ENCODE measurements at places on chromosomes 7 and 10. TPM values are rescaled to one million over a fixed set of nuclear protein-coding genes. Genes with fewer than 3 reads are reported as not detected.

- peak overlapping the region; percentile 95 for H3K4me3 ChIP-seq
- DNase-seq, result no peak
- peaks cover 12% of the 10 kb centered on the region for H3K36me3 ChIP-seq
- peak overlapping the region; percentile 90 for H3K27ac ChIP-seq
Observed at GRCh38 chr10:6164271-6165095, 38.2 kb upstream of the PFKFB3 start.

GRCh38 chr7:53657586-53657985 is 622.2 kb downstream of the POM121L12 start:
- DNase-seq, result no peak
- no peaks in the 10 kb centered on the region for H3K36me3 ChIP-seq
- H3K4me1 ChIP-seq, result no peaks in the 10 kb centered on the region
- H3K27me3 ChIP-seq, result no peaks in the 10 kb centered on the region
- H3K4me3 ChIP-seq, result no peak overlapping the region
- no peak overlapping the region for H3K27ac ChIP-seq

DNA sequence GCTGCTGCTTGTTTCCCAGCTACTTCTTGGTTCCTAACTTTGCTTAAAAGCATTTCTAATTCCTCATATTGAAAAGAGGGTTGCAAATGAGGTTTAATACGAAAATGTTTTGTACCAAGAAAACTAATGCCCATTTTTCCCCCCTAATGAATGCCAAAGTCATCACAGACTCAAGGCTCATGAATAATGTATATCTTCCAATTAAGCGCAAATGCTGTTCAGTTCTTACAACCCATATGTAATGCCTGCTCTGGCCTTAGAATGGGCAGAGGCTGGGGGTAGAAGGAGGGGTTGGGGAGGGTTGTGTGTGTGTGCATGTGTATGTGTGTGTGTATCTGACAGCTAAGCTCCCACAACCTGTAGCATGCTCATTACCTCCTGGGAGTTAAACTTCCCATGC is 901.7 kb downstream of the KCNMA1 start:
- H3K27me3 ChIP-seq, result peaks cover 2% of the 10 kb centered on the region
- H3K4me1 ChIP-seq, result no peaks in the 10 kb centered on the region
- DNase-seq, result no peak
- H3K36me3 ChIP-seq, result no peaks in the 10 kb centered on the region
- H3K4me3 ChIP-seq, result no peak overlapping the region

DNA sequence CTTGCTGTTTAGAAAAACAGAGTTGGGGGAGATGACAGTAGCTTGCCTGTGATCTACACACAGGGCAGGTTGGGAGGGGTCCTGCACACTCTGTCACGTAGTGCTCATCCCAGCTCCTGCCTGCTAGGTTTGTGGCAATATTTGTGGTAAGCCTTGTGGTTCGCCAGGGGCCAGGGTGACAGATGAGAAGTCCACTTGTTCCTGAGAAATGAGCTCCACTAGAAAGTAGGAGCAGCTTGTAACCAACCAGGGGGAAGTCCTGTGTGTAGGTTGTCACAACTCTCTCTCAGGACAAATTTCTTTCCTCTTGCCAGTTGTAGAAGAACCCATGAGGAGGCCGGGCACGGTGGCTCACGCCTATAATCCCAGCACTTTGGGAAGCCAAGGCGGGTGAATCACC is 147.0 kb downstream of the TCF7L2 start:
- H3K27ac ChIP-seq, result no peak overlapping the region
- H3K36me3 ChIP-seq, result peaks cover 44% of the 10 kb centered on the region
- peaks cover 35% of the 10 kb centered on the region for H3K4me1 ChIP-seq
- H3K27me3 ChIP-seq, result peaks cover 4% of the 10 kb centered on the region

DNA sequence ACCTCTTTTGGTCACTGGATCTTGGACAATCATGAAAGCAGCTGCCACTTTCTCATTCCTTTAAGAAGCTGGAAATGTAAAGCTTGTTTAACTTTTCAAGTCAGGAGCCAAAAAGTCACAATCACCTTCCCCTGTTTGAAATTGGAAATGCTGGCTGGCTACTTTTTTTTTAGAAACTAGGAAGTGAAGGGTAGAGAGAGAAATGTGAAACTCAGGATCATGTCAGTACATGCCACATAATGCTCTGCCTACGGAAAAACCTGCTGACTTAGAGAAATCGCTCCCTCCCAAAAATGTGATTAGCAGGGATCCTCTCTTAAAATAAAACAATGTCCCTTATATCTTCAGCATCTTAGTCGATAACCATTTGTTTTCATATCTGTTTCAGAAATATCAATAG is 188.4 kb upstream of the C7orf33 start:
- H3K27ac ChIP-seq, result no peak overlapping the region
- no peaks in the 10 kb centered on the region for H3K27me3 ChIP-seq
- no peak overlapping the region for H3K4me3 ChIP-seq
- no peaks in the 10 kb centered on the region for H3K36me3 ChIP-seq
- no peaks in the 10 kb centered on the region for H3K4me1 ChIP-seq

DNA sequence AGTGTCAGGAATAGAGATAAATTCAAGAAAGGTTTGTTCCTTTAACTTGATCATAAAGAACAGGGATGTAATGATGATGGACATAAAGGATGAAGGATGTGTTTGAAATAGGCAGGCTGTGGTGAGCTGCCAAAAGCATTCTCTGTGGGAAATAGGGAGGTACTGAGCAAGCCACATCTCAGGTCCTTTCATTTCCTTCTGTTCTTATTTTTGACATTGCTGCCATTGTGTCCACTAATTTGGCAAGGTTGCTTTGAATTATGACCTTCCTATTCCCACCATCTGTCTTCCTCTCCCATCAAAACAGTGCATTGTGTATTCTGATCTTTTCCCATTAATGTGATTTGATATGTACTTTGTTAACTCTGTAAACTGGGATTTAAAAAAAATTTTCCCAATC is 9.4 kb downstream of the SCRN1 start:
- H3K27ac ChIP-seq, result no peak overlapping the region
- no peak for DNase-seq
- peaks cover 48% of the 10 kb centered on the region for H3K4me1 ChIP-seq
- H3K36me3 ChIP-seq, result peaks cover 14% of the 10 kb centered on the region
- no peak overlapping the region for H3K4me3 ChIP-seq

- H3K4me1 ChIP-seq, result peaks cover 33% of the 10 kb centered on the region
- peak overlapping the region; percentile 42 for H3K27ac ChIP-seq
- H3K27me3 ChIP-seq, result peaks cover 16% of the 10 kb centered on the region
- H3K4me3 ChIP-seq, result no peak overlapping the region
- H3K36me3 ChIP-seq, result no peaks in the 10 kb centered on the region
- no peak for DNase-seq
Observed at GRCh38 chr7:141704741-141705140, 2.8 kb upstream of the DENND11 start.

DNA sequence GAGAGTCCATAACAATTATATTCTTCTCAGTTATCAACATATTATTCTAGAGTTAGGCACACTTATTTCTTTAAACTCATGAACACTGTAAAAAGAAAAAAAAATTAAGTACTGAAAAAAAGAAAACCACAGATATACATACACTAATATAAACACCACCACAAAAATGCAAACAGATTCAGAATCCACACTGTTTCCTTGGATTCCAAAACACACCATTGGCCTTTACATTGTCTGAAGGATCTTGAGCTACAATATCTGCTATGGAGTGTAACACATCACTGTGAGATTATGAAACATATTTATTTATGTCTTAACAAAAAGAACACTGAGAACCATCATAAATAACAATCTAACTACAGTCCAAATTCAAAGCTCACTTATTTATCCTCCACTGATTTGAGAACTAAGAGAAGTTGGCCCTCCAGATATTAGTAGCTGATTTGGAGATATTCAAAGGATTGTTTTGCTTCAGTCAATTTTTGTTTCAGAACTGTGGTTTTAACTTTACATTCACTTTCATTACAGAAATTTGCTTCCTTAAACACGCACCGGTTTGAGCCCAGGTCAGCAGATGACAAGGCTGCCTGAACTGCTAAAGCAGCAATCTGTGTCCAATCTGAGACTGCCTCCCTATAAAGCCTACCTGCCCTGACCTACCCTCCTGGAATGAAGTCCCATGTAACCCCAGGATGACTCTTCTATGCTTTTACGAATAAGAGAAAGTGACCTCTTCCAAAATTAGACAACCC is 47.0 kb upstream of the CDK1 start:
- H3K27ac ChIP-seq, result no peak overlapping the region
- H3K4me3 ChIP-seq, result no peak overlapping the region
- H3K36me3 ChIP-seq, result no peaks in the 10 kb centered on the region
- peaks cover 17% of the 10 kb centered on the region for H3K27me3 ChIP-seq
- H3K4me1 ChIP-seq, result no peaks in the 10 kb centered on the region
- no peak for DNase-seq

DNA sequence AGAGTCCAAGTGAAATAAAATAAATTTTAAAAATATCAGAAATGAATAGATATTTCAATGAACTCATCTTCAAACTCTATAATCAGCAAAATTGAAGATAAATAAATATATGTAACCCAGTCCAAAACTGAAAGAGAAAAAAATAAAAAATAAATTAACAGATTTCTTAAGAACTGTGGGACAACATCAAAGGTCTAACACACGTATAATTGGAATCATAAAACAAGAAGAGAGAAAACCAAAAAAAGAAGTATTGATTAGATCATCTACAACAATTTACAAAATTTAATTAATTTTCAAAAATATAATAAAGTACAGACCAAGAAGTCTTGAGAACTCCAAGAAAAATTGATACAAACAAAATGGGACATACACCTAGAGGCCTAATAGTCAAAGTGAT is 625.8 kb upstream of the SORCS1 start:
- H3K4me3 ChIP-seq, result no peak overlapping the region
- H3K27ac ChIP-seq, result no peak overlapping the region
- DNase-seq, result no peak
- no peaks in the 10 kb centered on the region for H3K27me3 ChIP-seq
- no peaks in the 10 kb centered on the region for H3K4me1 ChIP-seq

DNA sequence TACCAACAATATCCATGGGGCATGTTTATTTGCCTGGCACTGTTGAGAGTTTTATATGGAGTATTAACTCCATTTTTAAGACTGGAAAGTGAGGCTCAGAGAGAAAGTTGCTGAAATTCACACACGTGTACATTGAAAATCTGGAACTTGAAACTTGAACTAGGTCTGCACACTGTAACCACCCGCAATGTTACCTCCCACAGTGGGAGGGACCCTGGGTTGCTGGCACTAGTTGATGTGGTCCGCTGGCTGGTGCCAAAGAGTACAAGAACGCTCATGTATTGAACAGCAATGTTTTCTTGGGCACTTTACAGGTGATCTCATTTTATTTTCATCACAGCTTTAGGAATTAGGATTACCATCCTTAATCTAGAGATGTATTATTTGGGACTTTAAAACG is 253.2 kb downstream of the INHBA start:
- no peak overlapping the region for H3K27ac ChIP-seq
- no peaks in the 10 kb centered on the region for H3K27me3 ChIP-seq
- H3K36me3 ChIP-seq, result no peaks in the 10 kb centered on the region
- DNase-seq, result no peak
- H3K4me1 ChIP-seq, result peaks cover 16% of the 10 kb centered on the region

DNA sequence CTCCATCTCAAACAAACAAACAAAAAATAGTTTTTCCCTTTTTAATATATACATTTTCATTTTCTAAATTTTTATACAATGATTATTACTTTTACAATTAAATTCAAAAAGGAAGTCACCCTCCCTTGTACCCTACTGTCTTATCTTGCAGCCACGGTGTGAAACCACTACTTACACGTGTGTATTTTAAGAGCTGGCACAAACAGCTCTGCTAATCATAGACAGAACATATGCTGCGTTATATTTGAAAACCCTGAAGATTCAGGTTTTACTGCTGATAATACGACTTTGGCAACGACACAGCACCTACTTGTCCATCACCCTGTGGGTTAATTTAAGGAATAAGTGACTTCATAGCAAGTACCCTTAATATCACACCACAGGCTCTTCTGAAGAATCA is 991 bp downstream of the ANKRD61 start:
- no peaks in the 10 kb centered on the region for H3K4me1 ChIP-seq
- peaks cover 29% of the 10 kb centered on the region for H3K36me3 ChIP-seq
- no peak overlapping the region for H3K4me3 ChIP-seq
- DNase-seq, result no peak
- H3K27me3 ChIP-seq, result no peaks in the 10 kb centered on the region

- no peaks in the 10 kb centered on the region for H3K36me3 ChIP-seq
- no peak overlapping the region for H3K27ac ChIP-seq
- no peak overlapping the region for H3K4me3 ChIP-seq
- no peaks in the 10 kb centered on the region for H3K4me1 ChIP-seq
Observed at GRCh38 chr10:12587451-12587888, 238.1 kb downstream of the CAMK1D start.

- peaks cover 10% of the 10 kb centered on the region for H3K4me1 ChIP-seq
- no peaks in the 10 kb centered on the region for H3K36me3 ChIP-seq
- no peak overlapping the region for H3K27ac ChIP-seq
- H3K27me3 ChIP-seq, result peaks cover 3% of the 10 kb centered on the region
- peak overlapping the region; percentile 90 for H3K4me3 ChIP-seq
Observed at GRCh38 chr7:144834641-144835144, 1.2 kb downstream of the TPK1 start.

CYP2E1 gene
- 1.1 TPM for total RNA-seq

INMT gene
- total RNA-seq, result not detected

LHFPL3 gene
- total RNA-seq, result not detected

IMPDH1 gene
- 90.4 TPM for total RNA-seq

THSD7A gene
- total RNA-seq, result not detected

RARRES2 gene
- total RNA-seq, result not detected

IKZF1 gene
- not detected for total RNA-seq

All from HFFc6 (cell line).